ENCODE measurements at places on chromosomes 6 and 20.

DNA sequence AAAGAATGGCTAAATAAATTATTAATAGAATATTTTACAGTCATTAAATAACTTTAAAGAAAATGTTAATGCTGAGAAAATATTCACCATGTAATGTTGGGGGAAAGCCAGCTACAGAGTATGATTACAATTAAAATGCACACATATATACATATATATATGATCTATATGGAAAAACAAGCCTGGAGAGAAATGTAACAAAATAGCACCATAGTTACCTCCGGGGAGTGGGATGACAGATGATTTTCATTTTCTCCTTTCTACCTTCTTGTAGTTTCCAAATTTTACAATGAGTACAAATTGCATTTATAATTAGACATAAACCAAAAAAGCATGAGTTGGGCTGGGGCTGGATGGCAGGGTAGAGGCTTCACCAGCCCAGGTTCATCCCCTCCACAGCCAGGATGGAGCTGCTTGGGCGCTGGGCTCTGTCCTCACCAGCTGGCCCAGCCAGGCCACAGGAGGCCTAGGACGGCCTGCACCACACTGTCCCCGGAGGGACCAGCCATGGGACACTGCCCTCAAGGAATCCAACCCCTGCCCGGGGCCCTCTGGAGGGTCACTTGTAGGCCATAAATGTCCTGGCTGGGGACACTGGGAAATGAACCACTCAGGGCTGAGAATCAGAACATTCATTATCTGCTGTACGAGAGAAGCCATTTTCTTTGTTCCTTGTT lies 10.3 kb downstream of the C20orf203 start:
- DNase-seq = no peak

DNA sequence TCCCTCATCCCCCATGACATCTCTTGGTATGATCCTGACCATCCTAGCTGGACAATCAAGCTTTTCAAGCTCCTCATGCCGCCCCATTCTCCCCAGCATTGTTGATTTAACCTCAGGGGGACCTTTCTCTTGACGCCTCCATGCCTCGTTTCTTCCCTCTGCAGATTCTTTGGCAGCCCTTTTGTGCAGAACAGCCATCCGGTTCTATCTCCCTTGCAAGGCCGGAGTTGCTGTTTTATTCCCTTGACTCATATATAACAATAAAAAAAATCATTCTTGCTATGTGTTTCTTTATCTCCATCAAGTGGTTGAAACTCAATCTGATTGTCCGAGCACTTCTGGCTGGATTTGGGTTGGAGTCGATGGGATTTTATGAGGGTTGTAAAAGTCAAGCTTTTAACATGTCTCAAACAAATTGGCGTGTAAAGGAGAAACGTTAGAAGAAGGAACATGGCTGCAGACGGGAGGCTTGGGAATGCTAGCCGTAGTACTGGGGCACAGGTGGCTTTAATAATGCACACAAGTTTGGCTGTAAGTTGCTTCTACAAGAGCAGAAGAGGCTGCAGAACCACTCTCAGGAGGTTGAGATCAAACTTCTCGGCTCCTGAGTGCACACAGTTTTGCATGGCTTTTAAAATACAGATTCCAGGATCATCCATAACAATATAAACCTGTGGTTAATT lies 3.9 kb upstream of the SULF2 start:
- DNase-seq = no peak

DNA sequence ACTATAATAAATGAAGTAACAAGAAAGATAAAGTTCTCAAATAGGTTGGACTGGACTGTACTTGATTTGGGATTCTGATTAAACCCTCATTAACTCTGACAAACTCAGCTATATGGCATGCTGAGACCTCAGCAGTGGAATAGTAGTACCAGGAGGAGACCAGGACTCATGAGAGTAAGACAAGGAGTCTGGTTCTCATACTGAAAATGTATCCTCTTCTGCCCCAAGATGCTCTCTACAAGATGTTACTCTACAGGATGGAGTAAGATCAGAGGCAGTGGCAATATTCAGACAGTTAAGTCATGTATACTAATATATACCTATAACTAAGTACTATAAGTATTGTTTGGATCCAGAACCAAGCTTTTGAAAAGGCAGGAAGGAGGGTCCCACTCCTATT lies 31.9 kb upstream of the SYNCRIP start:
- no peak for DNase-seq

GRCh38 chr6:15672818-15673217 lies 10.0 kb upstream of the DTNBP1 start:
- DNase-seq = no peak

GRCh38 chr6:162965366-162965765 lies 237.6 kb downstream of the PACRG start:
- no peak for DNase-seq

DNA sequence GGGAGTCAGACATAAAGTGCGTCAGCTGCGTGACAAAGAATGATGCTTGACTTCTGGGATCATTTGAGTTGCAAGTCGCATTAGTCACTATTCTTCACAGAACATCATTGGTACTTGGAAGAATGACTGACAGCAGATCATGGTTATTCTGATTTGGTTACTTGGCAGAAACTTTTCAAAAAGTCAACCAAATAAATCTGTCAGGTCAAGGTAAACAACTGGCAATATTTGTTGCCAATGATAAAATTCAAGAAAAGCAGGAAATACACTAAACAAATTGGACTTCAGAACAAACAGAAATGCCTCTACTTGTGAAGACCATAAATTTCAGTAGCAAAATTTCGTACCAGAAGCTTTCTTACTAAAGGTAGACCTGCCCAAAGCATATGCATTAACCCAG lies 221.6 kb downstream of the TFAP2A start:
- DNase-seq = no peak
